Mesendoderm (in vitro differentiated cells): ENCODE measurements at places on chromosomes 12 and 14.

DNA sequence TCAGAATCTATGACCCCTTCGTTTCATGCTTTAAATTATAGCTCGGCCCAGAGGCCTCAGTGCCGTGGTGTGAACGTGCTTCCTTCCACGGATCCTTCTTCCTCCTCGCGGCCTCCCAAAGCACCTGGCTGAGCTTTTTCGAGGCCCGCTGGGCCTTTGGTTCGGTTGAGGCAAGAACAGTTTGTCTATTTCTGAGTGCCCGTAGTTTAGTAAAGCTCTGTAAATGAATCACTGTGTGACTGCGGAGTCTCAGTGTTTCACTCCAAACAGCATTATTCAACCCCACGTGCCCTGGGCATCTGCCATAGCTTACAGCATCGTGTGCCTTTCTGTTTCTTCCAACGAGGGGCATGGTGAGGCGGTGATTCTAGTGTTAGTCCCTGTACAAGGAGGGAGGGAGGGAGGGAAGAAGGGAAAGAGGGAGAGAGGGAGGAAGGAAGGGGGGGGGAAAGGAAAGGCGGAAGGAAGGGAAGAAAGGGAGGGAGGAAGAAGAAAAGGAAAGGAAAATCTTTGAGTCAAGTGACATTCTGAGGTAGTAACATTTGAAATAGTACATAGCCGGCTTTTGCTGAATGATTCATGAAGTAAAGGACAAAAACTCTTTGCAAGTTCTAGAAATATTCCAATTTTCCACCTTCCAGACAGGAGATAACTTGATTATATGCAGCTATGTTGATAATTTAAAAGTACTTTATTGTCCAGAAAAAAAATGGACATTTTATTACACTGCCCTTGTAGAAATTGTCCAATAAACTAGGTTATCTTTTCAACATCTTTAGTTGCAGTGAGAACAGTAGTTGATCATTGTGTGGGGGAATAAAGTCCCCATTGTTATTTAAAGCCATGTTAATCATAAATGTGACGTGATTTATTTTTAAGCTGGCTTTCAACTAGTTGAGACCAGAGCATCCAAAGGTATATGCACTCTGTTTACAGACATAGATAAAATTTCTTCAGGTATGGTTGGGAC, 1.2 kb upstream of the TRIM9 start:
- H3K27ac ChIP-seq = peak overlapping the region; percentile 46
- DNase-seq = peak; percentile 26
- H3K36me3 ChIP-seq = no peaks in the 10 kb centered on the region

- no peak for DNase-seq
- no peaks in the 10 kb centered on the region for H3K36me3 ChIP-seq
- no peaks in the 10 kb centered on the region for H3K4me1 ChIP-seq
- peaks cover 5% of the 10 kb centered on the region for H3K27me3 ChIP-seq
- no peak overlapping the region for H3K27ac ChIP-seq
These were observed 72.7 kb upstream of the GRIP1 start for GRCh38 chr12:66751432-66752113.

DNA sequence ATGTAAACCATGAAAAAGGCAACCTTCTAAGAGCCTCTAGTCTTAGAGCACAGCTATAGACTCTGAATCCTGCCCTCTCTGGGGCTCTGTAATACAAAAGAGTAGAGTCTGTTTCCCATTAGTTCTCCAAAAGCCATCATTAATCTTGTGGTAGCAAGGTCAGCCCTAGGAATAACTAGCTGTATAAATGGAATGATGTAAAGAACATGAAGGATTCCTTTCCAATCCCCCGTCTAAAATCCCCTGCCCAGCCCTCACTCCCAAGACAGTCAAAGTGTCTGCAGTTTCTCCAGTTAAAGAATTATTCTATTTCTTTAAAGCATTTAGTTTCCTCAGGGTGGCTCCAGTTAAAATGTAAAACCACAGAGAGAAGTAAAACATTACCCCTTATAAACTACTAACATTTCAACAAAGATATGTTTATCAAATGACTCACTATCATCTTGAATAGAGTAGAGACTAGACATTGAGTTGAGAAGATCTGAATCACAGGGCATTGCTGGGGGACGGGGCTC, 104.2 kb downstream of the ST8SIA1 start:
- no peak overlapping the region for H3K27ac ChIP-seq
- no peaks in the 10 kb centered on the region for H3K36me3 ChIP-seq
- H3K27me3 ChIP-seq = no peaks in the 10 kb centered on the region
- DNase-seq = no peak

GRCh38 chr12:97456571-97457188, 5.9 kb upstream of the RMST start:
- no peaks in the 10 kb centered on the region for H3K36me3 ChIP-seq
- no peak for DNase-seq
- H3K27me3 ChIP-seq = no peaks in the 10 kb centered on the region
- no peak overlapping the region for H3K4me3 ChIP-seq

DNA sequence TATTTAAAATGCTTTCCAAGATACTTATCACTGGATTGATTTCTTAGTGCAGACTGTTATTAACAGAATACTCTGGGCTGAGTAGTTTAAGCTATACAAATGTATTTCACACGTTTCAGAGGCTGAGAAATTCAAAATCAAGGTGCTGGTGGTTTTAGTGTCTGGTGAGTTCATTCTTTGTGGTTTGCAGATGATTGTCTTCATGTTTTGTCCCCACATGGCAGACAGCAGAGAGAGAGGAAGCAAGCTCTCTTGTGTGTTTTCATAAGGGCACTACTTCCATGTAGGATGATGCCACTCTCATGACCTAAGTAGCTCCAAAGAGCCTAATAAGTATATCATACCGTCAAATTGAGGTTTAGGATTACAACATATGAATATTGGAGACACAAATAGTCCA, 1348.9 kb upstream of the FLRT2 start:
- H3K27ac ChIP-seq = no peak overlapping the region
- no peaks in the 10 kb centered on the region for H3K27me3 ChIP-seq
- no peaks in the 10 kb centered on the region for H3K4me1 ChIP-seq

DNA sequence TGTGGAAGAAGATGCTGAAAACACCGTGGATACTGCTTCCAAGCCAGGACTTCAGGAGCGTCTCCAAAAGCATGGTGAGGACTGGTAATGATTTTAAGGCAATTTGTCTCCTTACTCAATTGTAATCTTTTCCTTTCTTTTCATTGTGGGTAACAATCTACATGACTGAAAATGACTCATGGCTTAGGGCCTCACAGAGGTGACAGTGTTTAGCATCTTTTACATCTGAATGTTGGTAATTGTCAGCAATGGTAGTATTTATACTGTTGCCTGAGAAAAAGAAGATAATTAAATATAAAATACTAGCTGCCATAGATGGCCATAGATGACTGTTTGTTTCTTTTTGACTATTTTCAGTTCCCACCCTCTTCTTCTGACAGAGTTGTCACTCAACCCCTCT, 31.6 kb downstream of the TULP3 start:
- no peak overlapping the region for H3K4me3 ChIP-seq
- no peaks in the 10 kb centered on the region for H3K27me3 ChIP-seq
- no peak overlapping the region for H3K27ac ChIP-seq
- peaks cover 2% of the 10 kb centered on the region for H3K36me3 ChIP-seq
- H3K4me1 ChIP-seq = no peaks in the 10 kb centered on the region
- no peak for DNase-seq

DNA sequence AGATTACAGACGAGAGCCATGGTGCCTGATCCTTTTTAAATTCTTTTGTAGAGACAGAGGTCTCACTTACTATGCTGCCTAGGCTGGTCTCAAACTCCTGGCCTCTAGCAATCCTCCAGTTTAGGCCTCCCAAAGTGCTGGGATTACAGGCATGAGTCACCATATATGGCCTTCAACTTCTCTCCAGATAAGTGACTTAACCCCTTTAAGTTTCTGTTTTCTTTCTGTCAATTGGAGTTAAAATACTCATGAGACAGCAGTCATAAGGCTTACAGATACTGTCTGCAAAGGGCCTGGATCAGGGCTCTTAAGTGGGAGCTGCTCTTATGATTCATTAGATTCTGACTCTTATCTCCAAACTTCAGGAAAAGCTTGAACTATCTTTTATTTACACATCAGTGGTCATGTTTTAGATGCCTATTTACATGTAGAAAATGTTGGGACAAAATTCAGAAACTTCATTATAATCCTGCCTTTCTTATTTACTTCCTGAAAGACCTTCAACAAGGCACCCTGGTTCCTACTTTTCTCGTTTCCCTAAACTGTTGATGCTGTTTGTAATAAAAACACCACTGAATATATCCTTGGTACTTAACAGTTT, 271.5 kb upstream of the TBX3 start:
- no peaks in the 10 kb centered on the region for H3K4me1 ChIP-seq
- H3K36me3 ChIP-seq = no peaks in the 10 kb centered on the region
- no peak overlapping the region for H3K27ac ChIP-seq
- no peaks in the 10 kb centered on the region for H3K27me3 ChIP-seq

DNA sequence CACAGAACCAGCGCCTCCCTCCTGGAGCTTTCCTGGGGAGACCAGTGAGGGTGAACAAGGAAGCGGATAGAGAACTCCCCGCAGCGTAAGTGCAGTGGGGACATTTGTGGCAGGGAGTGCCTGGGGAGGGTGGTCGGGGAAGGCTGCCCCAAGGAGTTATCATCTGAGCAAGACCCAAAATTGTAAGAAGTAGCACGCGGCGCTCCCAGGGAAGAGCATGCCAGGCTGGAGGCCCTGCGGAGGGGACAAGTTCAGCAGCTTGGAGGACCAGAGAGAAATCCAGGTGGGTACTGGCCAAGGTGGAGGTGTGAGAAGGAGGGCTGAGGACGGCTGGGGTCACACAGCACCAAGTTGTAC, 46.2 kb upstream of the RIMBP2 start:
- no peak for DNase-seq
- no peaks in the 10 kb centered on the region for H3K4me1 ChIP-seq
- no peak overlapping the region for H3K4me3 ChIP-seq
- H3K27ac ChIP-seq = no peak overlapping the region
- no peaks in the 10 kb centered on the region for H3K27me3 ChIP-seq

DNA sequence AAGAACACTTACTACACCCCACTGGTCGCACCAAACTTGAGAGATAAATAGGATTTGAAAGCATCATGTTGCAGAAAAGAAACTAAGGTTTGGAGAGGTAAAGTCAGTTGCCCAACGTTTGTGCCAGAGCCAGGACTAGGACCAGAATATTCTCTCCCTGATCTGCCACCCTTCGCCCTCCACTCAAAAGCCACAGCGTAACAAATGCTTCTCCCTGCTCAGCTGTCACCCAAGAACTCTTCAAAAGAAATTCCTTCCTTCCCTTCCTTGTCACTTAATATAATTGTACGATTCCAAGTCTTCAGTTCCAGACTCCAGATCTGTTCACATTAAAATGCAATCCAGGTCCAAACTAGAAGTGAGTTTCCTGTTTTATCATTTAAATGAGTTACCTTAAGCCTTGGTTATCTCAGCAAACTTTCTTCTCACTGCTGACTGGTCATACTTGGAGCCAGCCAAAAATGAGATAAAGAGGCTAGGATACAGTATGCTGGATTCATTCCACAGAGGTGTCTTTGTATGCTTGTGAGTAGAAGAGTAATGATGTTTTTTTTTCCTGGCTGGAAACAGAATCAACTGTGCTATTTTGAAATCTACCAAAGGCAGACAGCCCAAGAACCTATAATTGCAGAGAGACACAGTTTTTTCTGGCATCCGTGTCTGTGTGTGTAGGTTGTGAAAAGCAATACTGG, 12.8 kb upstream of the PPFIBP1 start:
- peaks cover 2% of the 10 kb centered on the region for H3K4me1 ChIP-seq
- no peaks in the 10 kb centered on the region for H3K27me3 ChIP-seq
- no peak overlapping the region for H3K27ac ChIP-seq

DNA sequence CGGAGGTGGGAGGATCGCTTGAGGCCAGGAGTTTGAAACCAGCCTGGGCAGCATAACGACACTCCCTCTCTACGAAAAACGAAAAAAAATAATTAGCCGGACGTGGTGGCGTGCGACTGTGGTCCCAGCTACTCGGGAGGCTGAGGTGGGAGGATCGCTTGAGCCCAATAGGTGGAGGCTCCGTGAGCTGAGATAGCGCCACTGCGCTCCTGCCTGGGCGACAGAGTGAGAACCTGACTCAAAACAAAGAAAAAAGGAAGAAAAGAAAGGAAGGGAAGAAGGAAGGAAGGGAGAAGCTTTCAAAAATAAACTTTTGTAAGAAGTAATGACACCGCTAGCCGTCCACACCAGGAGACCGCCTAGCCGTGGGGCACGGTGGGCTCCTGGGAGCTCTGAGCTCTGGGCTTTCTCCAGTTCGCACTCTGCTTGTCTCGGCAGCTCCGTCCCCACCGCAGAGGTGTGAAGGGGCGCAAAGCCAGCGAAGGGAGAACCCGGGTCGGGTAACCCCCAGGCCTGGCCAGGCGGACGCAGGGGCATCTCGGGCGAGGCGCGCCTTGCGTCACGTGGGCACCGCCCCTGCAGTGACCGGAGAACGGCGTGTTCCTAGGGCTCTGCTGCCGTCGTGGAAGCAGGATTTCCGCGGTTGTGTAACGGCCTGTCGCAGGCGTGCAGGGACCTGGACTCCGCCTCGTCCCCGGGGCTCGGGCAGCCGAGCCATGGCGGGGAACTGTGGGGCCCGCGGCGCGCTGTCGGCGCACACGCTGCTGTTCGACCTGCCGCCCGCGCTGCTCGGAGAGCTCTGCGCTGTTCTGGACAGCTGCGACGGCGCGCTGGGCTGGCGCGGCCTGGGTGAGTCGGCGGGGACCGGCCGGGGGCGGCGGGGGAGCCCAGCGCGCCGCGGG, at the start of gene IRAK3:
TSS of gene IRAK3 (plus strand) at position 631 of the 902 bp plus-strand sequence. CDS start at position 717, 86 bp downstream.
- no peaks in the 10 kb centered on the region for H3K4me1 ChIP-seq
- peak within 1 kb of the TSS; percentile 33 for H3K4me3 ChIP-seq
- H3K36me3 ChIP-seq = no peaks in the 10 kb centered on the region
- no peaks in the 10 kb centered on the region for H3K27me3 ChIP-seq
- DNase-seq = peak; percentile 58

DNA sequence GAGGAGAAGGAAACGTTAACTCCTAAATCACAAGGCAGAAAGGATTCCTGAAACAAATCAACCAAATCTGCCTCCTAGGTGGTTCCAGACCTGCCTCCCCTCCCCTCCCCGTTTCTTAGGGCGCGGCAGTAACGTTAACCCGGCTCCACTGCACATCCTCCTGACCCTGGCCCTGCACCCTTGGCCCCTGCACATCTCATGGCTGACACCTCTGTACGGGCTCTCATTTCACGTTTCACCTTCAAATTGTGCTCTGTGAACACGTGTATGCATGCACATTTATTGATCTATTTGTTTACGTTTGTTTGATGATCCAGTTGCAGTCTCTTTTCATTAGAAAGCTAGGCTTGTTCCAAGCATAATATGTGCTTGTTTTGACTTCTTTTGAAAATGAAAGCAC, 358.1 kb downstream of the ADGRD1 start:
- H3K4me3 ChIP-seq = no peak overlapping the region
- no peaks in the 10 kb centered on the region for H3K27me3 ChIP-seq
- DNase-seq = no peak
- H3K27ac ChIP-seq = no peak overlapping the region
- no peaks in the 10 kb centered on the region for H3K4me1 ChIP-seq

- no peak for DNase-seq
- no peaks in the 10 kb centered on the region for H3K36me3 ChIP-seq
- H3K4me3 ChIP-seq = no peak overlapping the region
- H3K27me3 ChIP-seq = no peaks in the 10 kb centered on the region
- no peaks in the 10 kb centered on the region for H3K4me1 ChIP-seq
These were observed 51.0 kb upstream of the RFLNA start for GRCh38 chr12:124243936-124244335.
